ENCODE measurements at places on chromosomes 7 and 10.

- DNase-seq: peak; percentile 10
Observed at GRCh38 chr7:12431886-12432556, 28.4 kb upstream of the VWDE start.

- no peak for DNase-seq
Observed at GRCh38 chr7:151068069-151068773, 8.8 kb downstream of the SLC4A2 start.

DNA sequence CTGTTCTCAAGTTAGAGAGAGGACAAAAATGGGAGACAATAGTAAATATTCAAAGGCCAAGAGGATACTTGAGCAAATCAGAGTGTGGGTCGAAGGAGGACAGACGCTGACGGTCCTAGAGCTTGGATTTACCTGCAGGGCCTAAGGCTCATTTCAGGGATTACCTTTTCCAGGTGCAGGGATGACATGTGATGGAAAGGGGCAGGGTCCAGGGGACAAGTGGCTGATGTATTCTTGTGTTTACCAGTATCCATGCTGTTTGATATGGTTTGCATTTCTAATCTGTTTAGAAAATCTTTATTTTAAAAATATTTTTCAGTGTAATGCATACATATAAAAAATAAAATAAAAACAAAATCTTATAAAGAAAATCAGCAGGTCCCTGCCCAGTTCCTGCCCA, 5.3 kb downstream of the GALNTL5 start:
- no peak for DNase-seq

DNA sequence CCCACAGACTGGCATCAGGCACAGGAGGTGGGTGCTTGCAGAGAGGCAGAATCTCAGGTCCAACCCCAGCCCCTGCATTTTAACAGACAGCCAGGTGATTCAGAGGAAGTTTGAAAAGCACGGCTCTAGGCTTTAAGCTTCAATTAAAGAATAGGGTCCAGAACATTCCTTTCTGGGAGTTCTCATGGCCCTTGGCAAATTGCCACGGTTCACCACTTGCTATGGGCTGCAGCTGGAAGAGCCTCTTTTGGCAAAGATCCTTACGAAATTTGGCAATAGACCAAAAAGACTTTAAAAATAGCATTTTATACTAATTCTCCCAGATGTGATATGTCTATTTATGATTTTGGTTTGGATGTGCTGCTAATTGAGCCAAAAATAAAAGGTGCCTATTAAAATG, 148.1 kb downstream of the ITGA8 start:
- DNase-seq: no peak

DNA sequence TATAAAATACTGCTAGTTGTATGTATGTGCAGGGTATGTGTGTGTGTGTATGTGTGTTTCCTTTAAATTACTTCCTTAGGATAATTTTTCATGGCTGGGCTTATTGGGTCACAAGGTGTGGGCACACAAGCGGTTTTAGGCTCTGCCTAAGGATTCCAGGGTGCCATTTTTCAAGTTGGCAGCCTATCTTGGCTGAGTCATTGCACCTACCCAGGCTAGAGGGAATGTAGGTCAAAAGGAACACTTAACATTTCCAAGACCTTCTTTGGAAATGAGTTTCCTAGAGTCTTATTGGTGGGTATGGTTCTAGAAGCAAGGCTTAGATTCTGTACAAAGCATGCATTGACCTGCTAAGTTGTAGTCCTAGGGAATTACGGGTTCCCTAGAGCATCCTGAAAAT, 642.1 kb downstream of the LRMDA start:
- DNase-seq: no peak

DNA sequence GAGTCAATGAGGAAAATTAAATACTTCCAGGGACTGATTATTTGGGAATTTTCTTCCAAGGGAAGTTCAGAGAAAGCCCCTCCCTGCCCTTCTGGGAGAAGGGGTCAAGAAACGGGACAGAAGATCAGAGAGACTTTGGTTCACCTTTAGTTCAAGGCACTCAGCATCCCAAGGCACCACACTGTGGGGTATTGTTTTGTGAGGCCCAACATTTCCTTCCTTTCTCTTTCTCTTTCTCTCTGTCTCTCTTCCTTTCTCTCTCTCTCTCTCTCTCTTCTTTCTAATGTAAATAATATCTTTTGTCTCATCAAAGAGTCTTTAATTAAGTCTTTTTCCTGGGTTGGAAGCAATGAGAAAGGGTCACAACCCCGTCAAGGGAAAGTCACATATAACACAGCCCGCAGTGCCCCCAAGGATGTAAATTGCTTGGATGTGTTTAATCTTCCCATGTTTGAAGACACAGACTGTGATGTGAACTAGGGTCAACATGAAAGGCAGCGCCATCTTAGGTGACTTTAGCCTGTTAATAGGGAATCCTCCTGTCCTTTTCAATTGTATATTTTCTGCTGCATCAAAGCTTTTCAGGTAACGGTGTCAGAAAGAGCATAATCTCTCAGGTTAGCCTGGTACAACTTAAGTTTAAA, 983.3 kb upstream of the C7orf33 start:
- no peak for DNase-seq

GRCh38 chr7:15323550-15323949, 238.3 kb downstream of the AGMO start:
- no peak for DNase-seq

- DNase-seq: no peak
Observed at GRCh38 chr7:24939416-24939815, 40.6 kb downstream of the OSBPL3 start.

DNA sequence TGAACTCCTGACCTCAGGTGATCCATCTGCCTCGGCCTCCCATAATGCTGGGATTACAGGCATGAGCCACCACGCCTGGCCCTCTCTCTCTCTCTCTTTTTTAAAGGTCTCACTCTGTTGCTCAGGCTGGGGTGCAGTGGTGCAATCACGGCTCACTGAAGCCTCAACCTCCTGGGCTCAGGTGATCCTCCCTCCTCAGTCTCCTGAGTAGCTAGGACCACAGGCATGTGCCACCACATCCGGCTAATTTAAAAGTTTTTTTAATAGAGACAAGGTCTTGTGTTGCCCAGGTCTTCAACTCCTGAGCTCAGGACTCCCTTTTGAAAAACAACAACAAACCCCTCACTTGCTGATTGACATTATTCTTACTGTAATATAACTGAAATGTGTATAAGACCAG, 11.6 kb downstream of the PALD1 start:
- no peak for DNase-seq

DNA sequence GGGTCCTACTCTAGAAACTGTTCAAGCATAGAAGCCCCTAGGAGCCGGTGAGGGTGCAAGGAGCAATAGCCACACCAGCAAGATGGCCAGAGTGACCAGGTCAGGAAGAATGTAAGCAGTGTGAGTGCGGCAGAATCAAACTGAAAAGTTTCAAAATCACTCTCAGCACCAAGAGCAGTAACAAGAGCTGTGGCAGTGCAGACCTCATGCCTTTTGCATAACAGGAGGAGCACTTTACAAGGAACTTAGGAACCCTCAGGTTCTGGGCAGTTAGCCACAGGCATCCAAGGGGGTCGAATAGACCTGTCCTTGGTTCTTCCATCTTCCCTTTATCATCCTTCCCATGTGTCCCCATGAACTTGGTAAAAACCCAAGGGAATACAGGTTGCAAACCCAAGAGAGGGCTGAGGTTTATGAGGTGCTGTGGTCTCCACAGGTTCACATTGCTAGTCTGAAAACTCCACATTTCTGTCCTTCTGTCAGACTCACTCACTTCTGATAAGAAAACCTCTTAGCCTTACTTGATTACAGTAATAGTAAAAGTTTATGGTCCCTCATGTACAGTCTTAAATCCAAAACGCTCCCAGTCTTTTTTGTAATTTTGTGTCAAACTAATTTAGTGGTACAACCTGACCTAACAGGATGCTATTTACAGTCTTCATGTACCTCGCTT, 78.4 kb downstream of the PON1 start:
- peak; percentile 3 for DNase-seq

GRCh38 chr7:21939136-21939857, 6.4 kb downstream of the CDCA7L start:
- no peak for DNase-seq

- DNase-seq: peak; percentile 49
Observed at GRCh38 chr10:74081192-74081803, 69.3 kb downstream of the AP3M1 start.

GRCh38 chr10:21526188-21526859, 842 bp upstream of the SKIDA1 start:
- peak; percentile 82 for DNase-seq

DNA sequence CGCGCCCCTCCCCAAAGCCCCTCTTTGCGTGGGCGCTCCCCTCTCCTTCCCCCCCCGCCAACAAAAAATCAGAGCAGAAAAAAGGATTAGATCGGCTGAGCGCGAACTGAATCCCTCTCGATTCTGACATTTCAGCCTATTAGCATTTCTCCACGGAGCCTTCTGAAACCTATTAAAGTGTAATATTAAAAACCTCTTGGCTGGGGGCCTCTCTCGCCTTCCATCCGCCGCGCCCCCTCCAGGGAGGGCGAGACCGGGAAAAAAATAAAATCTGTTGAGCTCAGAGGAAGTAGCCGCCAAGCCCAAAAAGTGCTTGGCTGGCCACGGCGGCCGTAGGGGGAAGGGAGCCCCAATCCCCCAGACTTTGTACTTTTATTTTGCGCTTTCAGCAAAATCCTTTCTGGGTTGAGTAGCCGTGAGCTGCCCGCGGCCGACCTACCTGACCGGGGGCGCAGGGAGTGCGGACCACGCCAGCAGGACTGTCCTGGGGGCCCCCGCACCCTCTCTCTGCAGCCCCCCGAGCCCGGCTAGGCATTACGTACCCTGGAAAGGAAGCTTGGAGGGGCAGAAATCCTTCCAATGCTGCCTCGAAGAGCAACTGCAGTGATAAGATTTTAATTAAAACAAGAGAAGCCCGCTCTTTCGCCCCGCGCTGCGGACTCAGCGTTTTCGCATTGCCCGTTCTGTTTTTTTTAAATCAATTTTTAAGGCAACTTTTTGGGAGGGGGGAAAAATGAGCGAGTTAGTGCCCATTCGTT, 1.3 kb upstream of the TNRC18 start:
- peak; percentile 37 for DNase-seq

DNA sequence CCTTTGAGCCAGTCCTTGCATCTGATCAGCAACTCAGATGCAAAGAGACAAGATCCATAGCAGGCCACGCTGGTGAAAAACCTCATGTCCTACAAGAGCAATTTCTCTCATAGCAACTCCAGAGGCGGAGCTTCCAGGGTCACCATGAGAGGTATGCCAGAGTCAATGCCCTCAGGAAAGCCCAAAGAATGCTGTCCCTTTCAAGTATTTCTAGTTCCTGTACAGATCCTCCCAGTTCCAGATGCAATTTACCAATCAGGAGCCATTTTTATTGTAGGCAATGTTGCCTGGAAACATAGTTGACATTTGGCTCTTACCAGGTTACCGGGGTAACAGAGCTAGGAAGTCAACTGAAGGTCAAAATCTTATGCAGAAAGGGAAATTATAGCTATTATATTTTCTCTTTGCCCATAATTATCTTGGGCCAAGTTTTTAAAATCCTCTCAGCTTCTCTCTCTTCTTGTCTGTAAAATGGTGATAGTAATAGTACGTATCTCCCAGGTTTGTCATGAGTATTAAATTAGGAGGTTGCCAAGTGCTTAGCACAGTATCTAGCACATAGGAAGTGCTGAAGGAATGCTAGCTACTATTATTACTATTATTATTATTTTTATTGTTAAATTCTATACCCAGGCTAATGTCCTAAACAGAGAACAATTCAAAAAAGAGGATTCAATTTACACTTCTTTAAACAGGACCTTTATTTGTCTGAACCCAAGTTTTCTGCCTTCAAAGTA, 46.3 kb upstream of the TM9SF3 start:
- DNase-seq: no peak

DNA sequence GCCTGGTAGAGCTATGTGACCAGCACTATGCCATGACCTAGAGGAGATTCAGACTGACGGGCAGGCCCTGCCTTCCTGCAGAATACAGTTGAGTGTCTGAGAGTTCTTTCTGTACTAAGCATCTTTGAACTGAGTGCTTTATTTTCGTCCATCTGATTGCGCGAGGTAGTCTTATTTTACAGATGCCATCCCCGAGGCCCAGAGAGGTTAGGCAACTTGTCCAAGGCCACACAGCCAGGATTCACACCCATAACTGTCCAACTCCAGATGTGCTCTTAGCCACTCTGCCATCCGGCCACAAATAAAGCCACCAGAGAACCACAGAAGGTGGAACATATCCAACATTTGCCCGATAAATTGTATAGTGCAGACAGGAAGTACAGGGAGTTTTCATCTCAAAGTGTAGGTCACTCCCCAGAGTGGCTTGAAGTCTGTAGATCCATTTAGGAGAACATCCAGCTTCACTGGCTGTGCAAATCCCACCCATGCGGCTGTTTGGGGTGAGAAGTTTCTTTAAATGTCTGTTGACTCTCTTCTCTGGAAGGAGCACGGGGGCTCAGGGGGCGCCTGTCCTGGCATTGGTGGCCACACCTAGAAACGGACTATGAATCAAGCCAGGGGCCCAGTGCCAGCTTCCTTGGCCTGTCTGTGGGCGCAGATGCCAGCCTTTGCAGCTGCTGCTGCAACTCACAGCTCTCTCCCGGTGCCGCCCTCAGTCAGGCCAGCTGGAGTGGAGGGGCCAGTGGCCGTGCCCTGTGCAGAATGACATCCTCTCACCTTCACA, 11.1 kb downstream of the CHST3 start:
- DNase-seq: no peak

DNA sequence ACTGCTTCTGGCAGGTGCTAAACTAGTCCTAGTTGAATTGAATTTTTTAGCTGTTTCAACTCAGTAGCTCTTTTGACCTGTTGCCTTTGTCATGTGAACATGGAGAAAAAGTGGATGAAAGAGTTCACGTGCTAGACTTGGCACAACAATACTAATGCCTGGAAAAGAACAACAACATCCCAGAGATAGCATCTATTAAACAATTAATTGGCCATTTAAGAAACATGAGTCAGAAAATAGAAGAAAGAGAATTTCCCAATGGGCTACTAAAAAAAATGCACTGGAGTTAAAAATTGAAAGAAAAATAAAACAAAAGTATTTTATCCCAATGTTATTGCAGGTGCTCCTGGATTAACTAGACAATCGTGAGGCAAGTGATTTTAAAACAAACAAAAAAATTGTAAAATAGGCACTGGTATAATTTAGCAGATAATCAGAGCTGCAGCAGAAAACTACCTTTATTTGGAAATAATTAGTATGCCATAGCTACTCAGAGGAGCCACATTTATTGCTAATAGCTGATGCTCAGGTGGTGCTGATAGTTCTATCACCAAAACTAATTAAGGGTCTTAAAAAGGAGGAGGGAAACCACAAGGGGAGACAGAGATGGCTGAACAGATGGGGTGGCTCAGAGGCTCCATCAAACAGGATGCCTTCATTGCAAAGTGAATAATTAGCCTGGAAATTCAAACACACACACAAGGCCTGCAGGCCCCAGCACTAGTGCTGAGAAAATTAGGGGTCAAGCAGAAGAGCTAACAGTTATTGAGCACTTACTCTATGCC, 17.6 kb downstream of the CCDC71L start:
- DNase-seq: no peak

DNA sequence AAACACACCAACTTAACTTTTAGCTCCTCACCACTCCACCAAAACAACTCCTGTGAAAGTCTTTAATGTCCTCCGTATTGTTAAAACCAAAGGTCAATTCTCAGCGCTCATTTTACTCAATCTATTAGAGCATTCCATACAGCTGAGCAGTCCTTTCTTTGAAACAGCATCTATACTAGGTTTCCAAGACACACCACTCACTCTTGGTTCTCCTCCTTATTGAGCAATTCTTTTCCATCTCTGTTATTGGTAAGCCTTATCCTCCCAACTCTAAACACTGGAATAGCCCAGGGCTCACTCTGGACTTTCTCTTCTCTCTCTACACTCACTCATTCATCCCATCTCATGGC, 34.9 kb downstream of the COA1 start:
- DNase-seq: no peak

Data from nephron progenitor cell (in vitro differentiated cells).